ENCODE measurements at places on chromosomes 13 and 19.

DNA sequence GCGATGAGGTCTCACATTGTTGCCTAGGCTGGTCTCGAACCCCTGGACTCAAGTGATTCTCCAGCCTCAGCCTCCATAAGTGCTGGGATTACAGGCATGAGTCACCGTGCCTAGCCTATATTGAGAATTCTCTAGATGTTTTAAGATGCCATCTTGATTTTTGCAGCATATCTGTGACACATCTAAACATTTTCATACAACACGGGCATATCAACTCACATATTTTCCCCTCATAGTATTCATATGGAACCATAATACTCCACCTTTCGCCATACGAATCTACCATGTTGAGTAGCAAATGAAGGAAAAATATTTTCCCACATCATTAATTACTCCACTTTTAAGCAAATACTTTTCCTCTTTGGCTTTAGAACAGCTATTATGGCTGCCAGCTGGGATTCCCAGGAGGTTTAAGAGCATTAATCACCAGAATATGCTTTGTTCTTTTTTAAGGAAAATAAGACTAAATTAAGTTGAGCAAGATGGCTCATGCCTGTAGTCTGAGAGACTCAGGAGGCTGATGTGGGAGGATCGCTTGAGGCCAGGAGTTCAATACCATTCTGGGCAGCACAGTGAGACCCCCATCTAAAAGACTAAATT lies 56.9 kb upstream of the GTF2F2 start:
- no peak for DNase-seq

- no peak for DNase-seq
These were observed 11.8 kb upstream of the ERFL start for GRCh38 chr19:41939861-41940730.

- peak; percentile 85 for DNase-seq
These were observed 37.5 kb downstream of the SUGP2 start for GRCh38 chr19:18995804-18996241.

DNA sequence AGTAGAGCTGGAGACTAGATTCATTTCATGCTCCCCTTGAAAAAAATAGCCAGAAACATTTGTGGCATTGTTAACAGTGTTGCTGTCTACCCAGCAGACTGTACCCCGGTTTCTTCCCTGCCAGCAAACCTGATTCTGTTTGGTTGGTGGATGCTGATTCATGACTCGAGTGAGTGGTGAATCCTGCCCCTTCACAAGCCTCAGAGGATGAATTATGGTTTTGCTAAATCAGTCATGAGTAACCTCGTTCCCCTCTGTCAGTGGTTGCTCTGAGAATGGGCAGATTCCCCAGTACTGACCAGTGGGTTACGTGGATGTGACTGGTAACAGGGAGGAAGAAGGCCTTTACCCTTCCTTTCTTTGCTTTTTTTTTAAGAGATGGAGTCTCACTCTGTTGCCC lies 10.1 kb downstream of the NLRP12 start:
- DNase-seq, result no peak

GRCh38 chr19:8626842-8627241 lies 3.6 kb upstream of the NFILZ start:
- no peak for DNase-seq

GRCh38 chr13:91245288-91245687 lies 102.2 kb upstream of the MIR17HG start:
- DNase-seq, result no peak

GRCh38 chr13:31846182-31846938 lies 107.0 kb downstream of the RXFP2 start:
- peak; percentile 86 for DNase-seq

- no peak for DNase-seq
These were observed 15.1 kb downstream of the ILF3 start for GRCh38 chr19:10669246-10669645.

DNA sequence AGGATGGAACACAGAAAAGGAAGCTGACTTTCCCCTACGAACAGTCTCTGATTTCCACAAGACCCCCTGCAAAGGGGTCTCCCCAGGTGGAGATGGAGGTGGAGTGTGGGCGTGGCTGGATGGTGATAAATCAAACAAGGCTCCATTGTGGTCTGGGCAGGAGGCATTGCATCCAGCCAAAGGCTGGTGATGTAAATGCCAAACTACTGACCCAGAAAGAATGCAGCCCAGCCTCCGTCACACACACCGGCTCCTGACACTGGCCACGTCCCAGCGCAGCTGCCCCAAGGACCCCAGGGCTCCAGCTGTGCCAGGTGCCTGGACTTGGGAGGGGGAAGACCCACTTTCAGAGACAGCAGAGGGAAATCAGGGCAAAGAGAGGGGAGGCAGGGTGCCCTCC lies 6.3 kb downstream of the SLC7A1 start:
- no peak for DNase-seq

- no peak for DNase-seq
These were observed 551.6 kb downstream of the MYO16 start for GRCh38 chr13:109180905-109181425.

GRCh38 chr19:10424011-10424637 lies 3.8 kb downstream of the PDE4A start:
- DNase-seq, result peak; percentile 58

DNA sequence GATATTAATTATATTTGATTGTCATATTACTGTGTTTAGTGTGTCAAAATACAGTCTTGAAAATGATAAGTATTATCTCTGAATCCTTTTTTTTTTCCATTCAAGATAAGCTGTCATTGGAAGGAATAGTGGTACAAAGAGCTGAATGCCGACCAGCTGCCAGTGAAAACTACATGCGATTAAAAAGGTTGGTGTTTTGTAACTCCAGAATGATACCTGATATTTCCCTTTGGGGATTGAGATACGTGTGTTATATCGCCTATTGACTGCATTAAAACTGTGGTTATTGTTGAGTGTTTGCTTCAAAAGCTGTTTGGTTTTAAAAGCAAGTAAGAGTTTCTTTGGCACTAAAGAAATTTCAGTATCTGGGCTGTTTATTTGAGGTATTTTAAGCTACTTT lies 6.5 kb upstream of the KCTD4 start:
- DNase-seq, result no peak

GRCh38 chr19:12034620-12035019 lies 859 bp downstream of the ZNF433 start:
- DNase-seq, result no peak

- DNase-seq, result peak; percentile 35
These were observed 22.8 kb downstream of the HAUS8 start for GRCh38 chr19:17052439-17052838.

DNA sequence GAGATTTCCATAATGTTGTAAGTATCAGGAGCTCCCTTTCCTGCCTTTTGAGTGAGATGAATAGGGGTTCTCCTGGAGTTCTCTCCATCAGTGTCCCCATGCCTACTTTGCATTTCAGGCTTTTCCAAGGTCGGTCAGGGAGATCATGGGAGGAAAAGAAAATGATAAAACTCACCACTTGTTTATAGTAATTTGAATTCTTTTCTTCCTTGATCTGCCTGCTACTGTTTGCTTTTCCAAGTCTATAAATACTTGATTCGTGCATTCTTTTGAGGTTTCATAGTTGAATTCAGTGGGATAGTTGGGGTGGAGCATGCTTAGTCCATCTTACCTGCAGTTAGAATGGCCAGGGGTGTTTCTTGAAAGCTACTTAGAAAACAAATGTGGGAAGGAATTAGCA lies 51.5 kb downstream of the PCCA start:
- no peak for DNase-seq

DNA sequence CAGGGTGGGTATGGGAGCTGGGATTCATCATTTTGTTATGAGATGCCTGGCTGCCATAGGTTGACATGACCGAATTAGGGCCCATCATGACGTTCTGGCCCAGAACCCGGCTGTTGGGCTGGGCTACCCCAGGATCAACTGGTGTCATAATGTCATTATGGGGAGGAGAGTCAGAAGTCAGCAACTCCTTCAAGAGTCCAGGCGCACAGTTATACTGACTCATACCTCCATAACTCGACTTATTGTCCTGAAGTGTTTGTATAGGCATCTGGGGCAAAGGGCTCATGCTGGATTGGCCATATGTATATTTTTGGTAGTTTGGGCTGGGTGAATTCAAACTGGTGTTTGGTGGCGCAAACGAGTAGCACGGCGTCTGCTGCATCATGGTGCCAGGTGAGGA lies 106.5 kb downstream of the FOXO1 start:
- no peak for DNase-seq

- DNase-seq, result peak; percentile 57
These were observed 552 bp upstream of the GRWD1 start for GRCh38 chr19:48445256-48445605.

GRCh38 chr13:91347996-91348905 lies 764 bp downstream of the MIR17HG start:
- peak; percentile 42 for DNase-seq

DNA sequence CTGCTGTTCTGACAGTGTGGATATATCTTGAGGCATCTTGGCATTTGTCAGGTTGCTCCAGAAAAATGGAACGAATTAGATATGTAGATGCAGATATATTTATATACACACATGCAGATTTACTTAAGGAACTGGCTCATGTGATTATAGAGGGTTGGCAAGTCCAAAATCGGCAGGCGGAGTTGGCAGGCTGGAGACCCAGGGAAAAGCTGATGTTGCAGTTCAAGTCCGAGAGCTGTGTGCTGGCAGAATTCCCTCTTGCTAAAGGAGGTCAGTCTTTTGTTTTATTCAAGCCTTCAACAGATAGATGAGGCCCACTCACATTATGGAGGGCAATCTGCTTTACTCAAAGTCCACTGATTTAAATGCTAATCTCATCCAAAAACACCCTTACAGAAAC lies 24.4 kb upstream of the CSNK1A1L start:
- DNase-seq, result no peak

DNA sequence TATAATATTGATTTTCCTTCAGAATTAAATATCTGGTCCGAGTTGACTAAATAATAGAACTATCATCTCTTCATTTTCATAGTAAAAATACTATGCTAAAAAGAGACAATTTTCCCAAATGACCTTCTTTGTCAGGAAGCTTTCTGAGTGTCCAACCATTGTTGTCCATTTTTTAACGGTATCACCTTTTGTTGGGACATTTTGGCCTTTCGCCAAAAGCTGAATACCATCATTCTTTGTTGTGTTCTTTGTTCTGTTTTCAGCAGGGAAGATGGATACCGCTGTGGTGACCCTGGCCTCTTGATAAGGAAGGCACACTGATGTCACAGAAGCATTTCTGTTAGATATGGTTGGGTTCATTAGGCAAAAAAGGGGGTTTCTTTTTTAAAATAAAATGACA lies 654.4 kb upstream of the GPC6 start:
- DNase-seq, result no peak

DNA sequence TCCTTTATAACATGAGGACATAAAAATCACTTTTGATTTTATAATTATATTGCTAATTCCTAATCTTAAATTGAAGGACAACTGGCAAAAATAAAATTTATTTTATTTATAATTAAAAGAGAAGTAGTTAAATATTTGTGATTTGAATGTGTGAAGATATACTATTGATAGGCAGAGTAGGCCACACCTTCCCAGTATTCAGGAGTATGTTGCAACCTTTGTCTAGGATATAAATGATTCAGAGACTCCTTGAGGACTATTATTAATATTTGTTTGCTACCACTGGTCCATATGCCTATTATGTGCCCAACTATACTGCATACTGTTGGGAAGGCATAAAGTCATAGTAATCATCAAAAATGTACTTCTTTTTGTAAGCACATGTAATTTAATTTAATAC lies 94.2 kb downstream of the CDADC1 start:
- DNase-seq, result no peak

- DNase-seq, result peak; percentile 74
These were observed 884 bp upstream of the CBY2 start for GRCh38 chr13:45700971-45701900.

GRCh38 chr13:23440821-23441618 lies 7.5 kb upstream of the SACS start:
- DNase-seq, result peak; percentile 60

GRCh38 chr13:59673286-59673685 lies 490.4 kb downstream of the DIAPH3 start:
- no peak for DNase-seq

DNA sequence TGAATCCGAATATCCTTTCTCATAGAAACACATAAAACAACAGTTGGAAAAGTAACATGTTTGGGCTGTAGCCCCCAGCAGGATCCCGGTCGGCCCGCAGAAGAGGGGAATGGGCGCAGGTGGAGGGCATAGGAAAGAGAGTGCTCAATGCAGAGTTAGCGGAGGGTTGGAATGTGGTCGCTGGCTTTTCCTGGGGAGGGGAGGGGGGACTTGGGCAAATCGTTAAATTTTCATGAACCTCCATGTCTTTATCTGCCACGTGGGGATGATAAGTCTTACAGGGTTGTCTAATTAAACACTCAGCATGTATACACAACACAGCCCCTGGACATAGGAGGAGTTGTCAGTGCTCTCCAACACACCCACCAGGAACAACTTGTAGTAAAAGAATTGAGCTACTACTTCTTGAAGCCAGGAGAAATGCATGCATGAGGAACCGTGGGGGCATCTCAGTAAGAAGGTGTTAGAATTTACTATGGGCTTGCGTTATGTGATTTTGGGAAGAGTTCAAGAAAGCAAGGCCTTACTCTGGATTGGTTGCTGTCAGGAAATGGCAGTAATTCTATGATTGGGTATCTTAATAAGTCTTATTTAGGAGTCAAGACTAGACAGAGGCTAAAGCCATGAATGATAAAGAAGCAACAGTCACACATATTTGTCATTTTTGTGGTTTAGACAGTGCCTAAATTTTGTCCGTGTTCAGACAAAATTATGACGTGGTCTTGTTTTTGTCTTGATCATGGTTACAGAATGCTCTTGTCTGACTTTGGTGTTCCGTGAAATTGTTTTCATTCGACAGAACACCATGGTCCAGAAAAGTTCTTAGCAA lies 671 bp upstream of the SLC46A3 start:
- no peak for DNase-seq

GRCh38 chr19:29761575-29762232 lies 46.6 kb upstream of the C19orf12 start:
- no peak for DNase-seq

DNA sequence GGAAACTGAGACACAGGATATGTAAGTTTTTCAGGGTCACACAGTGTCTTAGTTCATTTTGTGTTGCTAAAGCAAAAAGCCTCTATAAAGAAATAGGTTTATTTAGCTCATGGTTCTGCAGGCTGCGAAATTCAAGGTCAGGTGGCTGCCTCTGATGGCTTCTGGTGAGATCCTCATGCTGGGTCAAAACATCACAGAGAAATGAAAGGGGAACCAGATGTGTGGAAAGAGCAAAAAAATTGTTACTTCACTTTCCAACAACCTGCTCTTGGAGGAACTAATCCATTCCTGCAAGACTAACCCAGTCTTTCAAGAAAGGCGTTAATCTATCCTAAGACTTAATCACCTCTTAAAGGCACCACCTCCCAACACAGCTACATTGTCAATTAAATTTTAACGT lies 64.2 kb upstream of the UBL3 start:
- peak; percentile 72 for DNase-seq

GRCh38 chr19:11821474-11822109 lies 7.5 kb downstream of the ZNF440 start:
- peak; percentile 12 for DNase-seq

- DNase-seq, result no peak
These were observed 80.4 kb downstream of the DHRS12 start for GRCh38 chr13:51723529-51723928.

DNA sequence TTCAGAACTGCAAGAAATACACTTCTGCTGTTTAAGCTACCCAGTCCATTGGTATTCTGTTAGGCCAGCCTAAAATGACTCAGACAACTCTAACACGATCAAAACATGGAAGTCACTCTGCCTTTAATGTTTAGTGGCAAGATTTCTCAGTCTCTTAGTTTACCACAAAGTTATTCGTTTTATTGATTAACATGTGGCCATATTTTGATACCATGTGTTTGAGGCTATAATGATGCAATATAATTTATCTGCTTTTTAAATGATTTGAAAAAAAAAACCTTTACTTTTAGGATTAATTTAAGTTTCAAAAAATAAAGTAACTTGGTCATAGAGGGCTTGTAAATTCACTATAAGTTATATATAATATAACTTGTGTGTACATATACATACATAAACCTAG lies 223.4 kb downstream of the SPRY2 start:
- no peak for DNase-seq
